Colonic mucosa (tissue), 4 donors: ENCODE measurements at places on chromosomes 3 and 15.

GRCh38 chr15:63948971-63949370 lies 97.3 kb downstream of the DAPK2 start:
- DNase-seq: peak; percentile 9

DNA sequence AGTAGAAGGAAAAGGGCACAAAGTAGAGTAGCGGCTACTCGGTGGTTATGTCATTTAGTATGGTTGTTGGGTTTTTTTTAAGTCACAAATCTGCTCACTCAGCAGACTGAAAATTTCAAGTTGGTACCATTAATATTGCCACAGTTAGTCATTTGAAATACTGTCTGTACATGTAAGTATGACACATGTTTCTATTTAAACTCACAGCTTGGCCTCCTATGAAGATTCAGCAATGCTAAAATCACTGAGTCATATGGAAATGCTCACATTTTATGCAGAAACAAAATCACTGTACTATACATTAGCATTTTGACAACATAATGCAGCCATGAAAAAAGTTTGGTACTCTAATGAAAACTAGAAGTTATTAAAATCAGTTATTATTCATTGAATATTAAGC lies 571.9 kb downstream of the TAFA4 start:
- no peak for DNase-seq

GRCh38 chr15:79339588-79340314 lies 28.8 kb downstream of the TMED3 start:
- DNase-seq: no peak

GRCh38 chr3:160009525-160009924 lies 20.9 kb downstream of the IL12A start:
- DNase-seq: no peak

DNA sequence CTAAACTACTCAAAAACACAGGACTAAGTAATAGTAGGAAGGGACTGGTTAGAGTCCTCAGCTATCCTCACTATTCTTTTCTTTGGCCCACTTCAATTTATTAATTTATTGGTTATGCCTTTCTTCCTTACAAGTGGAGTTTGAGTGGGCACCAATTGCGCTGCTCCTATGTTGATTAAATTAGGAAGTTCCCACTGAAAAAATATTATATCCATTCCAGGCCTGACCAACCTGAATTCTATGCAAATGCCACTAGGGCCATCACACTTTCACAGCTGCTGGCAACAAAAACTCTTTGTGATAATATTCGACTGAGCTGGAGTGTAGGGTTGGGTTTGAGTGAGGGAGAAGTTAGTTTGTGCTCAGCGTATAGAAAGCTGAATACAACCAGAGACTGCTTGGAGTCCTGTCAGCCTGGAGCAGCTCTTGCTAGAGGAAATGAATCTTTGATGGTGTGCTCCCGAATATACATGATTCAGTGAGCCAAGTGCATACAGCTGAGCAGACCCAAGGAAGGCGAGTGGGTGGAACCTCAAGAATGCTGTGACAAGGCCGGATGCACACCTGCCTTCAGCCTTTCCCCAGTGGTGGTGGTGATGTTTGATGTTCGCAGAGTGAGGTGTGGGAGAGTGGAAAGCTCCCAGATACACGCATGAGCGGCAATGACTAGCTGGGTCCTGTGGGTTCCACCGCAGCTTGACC lies 1.5 kb downstream of the ARHGEF3 start:
- DNase-seq: peak; percentile 40

GRCh38 chr15:65916664-65917406 lies 47.5 kb downstream of the RAB11A start:
- DNase-seq: no peak

DNA sequence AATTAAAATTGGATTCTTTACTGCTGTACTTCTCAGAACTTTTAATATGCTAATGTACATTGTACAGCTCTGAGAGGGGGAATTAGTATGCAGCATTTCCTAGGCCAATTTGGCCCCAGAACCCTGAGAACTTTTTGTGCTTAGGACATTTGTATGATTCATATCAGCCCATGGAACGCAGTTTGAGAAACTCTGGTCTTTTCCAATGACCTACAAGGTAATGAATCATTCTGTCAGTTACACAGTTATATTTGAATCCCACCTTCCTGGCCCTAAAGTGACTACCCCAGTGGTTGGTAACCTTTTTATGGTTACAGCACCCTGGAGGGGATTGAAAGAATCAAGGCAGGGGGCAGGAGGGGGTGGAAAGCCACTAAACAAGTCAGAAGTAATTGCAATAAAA lies 25.6 kb upstream of the KBTBD12 start:
- no peak for DNase-seq
